ENCODE measurements at places on chromosomes 11 and 22. TPM values are rescaled to one million over a fixed set of nuclear protein-coding genes. Genes with fewer than 3 reads are reported as not detected.

GRCh38 chr11:61080986-61081590 is 21.2 kb upstream of the CD5 start:
- no peaks in the 10 kb centered on the region for H3K36me3 ChIP-seq
- H3K4me1 ChIP-seq: peaks cover 12% of the 10 kb centered on the region
- no peaks in the 10 kb centered on the region for H3K27me3 ChIP-seq
- H3K4me3 ChIP-seq: no peak overlapping the region
- DNase-seq: no peak

Gene DGCR6L
- 31.1 TPM for total RNA-seq

DNA sequence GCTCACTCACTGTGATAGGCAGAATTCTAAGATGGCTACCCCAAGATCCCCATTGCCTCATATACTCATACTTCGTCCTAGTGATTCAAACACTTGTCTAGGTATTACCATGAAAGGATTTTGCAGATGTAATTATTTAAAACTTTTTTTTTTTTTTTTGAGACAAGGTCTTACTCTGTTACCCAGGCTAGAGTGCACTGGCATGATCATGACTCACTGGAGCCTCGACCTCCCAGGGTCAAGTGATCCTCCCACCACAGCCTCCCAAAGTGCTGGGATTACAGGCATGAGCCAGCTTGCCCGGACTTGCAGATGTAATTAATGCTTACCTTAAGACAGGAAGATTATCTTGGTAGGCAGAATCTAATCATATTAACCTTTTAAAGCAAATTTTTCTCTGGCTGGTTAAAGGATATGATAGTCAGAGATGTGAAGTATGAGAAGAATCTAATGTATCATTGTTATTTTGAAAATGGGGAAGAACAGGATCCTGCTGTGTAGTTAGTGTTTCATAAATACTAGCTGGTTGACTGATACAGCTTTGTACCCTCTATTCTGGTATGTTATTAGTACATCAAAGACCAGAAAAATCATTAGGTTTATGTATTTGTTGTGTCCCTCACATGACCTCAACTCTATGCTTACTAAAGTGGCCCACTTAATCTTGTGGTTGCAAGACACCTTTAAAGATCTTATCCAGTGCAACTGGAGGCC is 35.5 kb downstream of the C2CD3 start:
- H3K27me3 ChIP-seq: no peaks in the 10 kb centered on the region
- peaks cover 65% of the 10 kb centered on the region for H3K36me3 ChIP-seq
- H3K4me1 ChIP-seq: peaks cover 14% of the 10 kb centered on the region
- H3K4me3 ChIP-seq: no peak overlapping the region

Gene OR5T2
- total RNA-seq: not detected
